ENCODE measurements at places on chromosomes 11 and 22.

DNA sequence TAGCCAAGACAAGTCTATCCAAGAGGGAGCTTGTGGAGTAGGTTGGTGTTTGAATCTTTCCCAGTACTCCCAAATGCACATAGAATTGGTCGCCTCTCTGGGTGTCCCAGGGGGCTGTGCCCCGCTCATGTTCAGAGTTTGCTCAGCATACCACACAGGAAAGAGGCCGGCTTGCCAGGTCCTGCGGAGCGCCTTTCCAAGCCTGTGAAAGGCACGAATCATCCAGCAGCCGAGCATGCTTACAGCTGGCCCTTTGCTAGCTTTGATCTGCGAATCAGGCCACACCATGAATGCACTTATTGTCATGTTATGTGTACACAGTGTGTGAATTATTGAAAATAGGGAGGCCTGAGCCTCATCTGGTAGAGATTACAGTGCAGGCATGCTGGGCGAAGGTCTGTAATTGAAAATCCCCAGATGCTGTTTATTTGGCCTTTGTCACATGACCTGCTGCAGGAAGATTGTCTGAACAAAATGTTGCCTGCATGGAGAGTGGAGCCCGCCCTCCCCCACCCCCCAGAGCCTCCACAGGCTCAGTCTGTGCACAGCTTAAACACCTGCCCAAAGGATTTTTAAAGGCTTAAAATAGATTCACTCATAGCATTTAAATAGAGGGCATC, 163.3 kb upstream of the RASSF10 start:
- DNase-seq = peak; percentile 46

- no peak for DNase-seq
Observed at GRCh38 chr22:37484480-37485394, 1.4 kb downstream of the MFNG start.

GRCh38 chr22:46465793-46466192, 71.6 kb downstream of the CELSR1 start:
- DNase-seq = no peak

GRCh38 chr22:26579331-26579886, 10.5 kb downstream of the TPST2 start:
- DNase-seq = no peak

GRCh38 chr22:17119481-17120202, 1.5 kb downstream of the TMEM121B start:
- no peak for DNase-seq

DNA sequence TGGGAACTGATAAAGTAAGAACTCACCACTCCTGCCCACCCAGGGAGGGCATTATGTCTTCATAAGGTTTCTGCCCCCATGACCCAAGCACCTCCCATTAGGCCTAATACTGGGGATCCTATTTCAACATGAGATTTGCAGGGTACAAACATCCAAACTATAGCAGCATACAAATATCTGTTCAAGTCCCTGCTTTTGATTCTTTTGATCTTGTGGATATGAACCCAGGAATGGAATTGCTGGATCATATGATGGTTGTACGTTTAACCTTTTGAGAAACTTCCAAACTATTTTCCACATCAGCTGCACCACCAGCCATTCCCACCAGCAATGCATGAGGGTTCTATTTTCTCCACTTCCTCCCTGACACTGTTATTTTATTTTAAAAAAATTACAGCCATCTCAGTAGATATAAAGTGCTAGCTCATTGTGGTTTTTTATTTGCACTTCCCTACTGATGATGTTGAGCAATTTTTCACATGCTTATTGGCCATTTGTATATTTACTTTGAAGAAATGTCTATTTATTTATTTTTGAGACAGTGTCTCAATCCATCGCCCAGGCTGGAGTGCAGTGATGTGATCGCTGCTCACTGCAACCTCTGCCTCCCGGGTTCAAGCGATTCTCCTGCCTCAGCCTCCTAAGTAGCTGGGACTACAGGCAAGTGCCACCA, 7.1 kb upstream of the ATG16L2 start:
- peak; percentile 32 for DNase-seq

- DNase-seq = no peak
Observed at GRCh38 chr11:66225066-66225465, 43.4 kb upstream of the RAB1B start.

DNA sequence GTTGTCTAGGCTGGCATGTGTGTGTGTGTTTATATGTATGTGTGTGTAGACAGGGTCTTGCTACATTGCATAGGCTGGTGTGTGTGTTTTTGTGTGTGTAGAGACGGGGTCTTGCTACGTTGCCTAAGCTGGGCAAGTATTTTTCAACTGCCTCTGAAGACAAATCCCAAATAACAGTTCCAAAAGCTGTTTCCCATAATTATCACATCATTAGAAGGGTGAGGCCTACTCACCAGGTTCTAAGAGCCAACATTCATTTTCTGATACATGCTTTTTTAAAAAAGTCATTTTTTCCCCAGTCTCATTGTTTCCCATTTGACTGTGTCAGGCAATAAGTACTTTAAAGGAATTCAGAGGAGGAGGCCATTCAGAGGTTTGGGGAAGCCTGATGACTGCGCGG, 22.8 kb downstream of the SAA1 start:
- DNase-seq = no peak

DNA sequence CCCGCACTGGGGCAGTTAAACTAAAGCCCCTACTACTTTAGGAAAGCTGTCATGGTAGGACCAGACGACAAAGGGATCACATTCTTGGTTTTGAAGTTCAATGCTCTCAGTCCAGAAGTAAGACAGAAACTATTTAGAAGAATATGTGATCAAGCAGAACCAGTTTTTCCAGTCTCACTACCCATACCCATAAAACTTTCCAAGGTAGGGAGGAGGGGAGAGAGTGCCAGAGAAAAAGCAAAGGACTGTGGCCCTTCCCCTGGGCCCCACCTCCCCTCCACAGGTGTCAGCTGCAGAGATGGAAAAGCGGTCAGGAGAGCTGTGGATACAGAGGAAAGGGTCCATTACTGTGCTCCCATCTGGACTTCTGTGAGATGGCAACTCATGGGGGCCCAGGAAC, 587.1 kb downstream of the SOX6 start:
- DNase-seq = no peak

GRCh38 chr11:122772945-122773344, 65.4 kb upstream of the CRTAM start:
- peak; percentile 66 for DNase-seq

DNA sequence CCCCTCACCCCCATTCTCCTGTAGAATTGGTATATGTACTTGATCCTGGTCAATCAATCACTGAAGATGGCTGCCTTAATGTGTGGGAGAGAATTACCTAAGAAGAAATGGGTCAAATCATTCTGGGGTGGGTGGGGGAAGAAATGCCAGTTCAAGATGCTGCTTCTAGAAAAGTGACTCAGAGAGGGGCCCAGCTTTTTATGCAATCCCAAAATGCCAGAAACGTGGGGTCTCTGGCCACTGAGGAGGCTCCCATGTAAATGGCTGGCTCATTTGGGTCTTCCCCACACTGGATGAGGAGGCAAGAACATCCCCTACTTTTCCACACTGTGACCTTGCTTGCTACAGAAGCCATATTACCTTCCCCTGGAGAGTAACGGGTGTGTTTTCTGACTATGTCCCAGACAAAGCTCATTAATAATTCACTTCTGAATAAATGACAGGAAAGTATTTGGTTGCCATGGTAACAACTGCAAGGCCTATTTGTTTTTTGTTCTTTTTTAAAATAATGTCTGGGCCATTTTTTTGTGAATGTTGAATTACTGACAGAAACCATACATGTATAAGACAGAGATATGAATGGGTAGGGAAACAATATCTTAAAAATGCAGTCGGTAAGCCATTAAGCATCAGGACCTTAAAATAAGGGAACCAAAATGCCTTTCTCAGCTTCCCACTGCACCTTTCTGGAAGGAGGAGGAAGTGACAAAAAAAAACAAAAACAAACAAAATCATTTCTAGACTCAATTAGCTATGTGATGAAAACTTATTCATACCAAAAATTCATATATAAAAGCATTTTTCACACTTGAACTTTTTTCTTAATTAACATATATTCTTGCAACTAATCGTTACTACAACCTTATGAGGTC, 32.0 kb downstream of the SLC1A2 start:
- peak; percentile 12 for DNase-seq

DNA sequence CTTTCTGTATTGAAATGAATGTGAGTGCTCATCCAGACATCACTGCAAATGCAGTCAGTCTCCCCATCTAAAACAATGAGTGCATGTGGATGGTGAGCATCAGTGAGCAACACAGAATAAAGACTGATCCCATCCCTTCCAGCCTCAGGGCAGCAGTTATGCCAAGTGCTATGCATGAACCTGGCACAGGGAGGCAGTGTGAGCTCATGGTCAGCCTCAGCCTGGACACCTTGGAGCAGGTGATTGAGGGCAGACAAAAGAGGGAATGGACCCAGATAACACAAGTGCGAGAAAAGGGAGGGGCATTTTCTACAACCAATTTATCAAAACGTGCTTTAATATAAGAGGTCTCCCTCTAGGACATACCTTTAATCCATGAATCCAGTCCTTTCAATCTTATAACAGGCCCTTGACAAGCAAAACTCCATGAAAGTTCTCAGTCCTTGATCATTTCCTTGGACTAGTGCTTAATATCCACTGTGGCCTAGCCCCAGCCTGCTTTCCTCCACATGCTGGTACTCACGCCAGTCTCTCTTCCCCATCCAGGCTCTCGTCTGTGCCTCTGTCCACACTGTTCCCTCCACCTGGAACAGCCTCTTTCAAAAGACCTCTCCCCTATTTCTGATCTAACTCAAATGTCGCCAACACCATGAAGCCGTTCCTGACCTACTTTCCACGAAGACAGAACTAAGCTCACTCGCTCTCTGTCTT, 50.5 kb upstream of the LRRC55 start:
- peak; percentile 29 for DNase-seq

DNA sequence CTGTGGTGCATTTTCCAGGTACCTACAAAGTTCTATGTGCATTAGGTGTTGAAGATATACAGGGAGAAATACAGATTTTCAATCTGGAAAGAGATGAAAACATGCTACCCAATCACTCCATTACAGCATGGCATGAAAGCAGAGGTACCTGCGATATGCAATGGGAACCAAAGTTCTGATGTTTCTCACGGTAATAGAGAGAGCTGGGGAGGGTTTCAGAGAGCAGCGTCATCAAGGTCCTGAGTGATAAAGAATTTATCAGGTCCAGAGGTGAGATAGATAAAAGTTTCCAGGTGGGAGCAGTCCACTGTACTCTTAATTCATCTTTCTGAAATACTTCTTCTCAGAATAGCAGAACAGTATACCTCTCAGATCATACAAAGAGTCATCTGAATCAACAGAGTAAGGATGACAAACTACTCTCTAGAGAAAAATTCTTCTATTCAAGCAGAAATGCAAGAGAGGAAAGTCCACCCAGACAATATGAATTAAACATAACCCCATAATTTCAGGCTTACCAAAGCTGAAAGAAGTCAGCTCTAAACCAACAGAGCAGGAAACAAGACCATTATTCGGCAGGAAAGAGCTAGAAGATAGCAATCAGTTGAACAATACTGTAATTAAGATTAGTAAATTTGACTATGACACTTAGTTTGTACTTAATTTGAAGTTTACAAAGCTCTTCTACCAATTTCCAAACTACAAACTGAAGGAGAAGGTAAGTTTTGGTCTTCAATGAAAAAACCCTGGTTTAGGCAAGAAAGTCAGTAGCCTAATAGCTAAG, 12.8 kb downstream of the CTSC start:
- DNase-seq = no peak
